CD14-positive monocyte (primary cell): ENCODE measurements at places on chromosomes 5 and 9.

DNA sequence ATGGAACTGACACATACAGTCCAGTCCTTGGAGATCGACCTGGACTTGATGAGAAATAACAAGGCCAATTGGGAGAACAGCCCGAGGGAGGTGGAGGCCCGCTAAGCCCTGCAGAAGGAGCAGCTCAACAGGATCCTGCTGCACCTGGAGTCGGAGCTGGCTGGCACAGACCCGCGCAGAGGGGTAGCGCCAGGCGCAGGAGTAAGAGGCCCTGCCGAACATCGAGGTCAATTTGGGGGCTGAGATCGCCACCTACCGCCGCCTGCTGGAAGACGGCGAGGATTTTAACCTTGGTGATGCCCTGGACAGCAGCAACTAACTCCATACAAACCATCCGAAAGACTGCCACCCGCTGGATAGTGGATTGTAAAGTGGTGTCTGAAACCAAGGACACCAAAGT, 1610.1 kb upstream of the ACO1 start:
- no peak overlapping the region for H3K4me3 ChIP-seq
- no peaks in the 10 kb centered on the region for H3K36me3 ChIP-seq
- no peak for DNase-seq
- H3K4me1 ChIP-seq = no peaks in the 10 kb centered on the region
- H3K27me3 ChIP-seq = no peaks in the 10 kb centered on the region

GRCh38 chr9:89440548-89440947, 57.4 kb downstream of the SEMA4D start:
- H3K4me1 ChIP-seq = peaks cover 67% of the 10 kb centered on the region
- no peaks in the 10 kb centered on the region for H3K27me3 ChIP-seq
- no peak overlapping the region for H3K4me3 ChIP-seq
- peak overlapping the region; percentile 95 for H3K27ac ChIP-seq
- peak; percentile 98 for DNase-seq

DNA sequence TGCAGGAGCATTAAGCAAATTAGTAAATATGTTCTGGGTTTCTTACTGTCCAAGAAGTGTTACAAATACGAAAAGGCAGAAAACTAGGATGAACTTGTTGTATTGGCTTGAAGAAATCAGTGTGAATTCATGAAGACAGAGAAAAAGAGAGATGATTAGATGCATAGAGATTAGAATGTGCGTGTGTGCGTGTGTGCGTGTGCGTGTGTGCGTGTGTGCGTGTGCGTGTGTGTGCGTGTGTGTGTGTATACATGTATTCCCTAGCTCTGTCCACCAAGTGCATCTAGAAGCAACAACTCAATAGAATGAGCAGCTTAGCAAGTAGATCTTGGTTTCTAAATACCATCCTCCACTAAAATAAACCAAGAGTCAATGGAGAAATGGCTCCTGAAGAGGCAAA, 41.5 kb downstream of the SMIM23 start:
- no peaks in the 10 kb centered on the region for H3K36me3 ChIP-seq
- H3K4me3 ChIP-seq = no peak overlapping the region
- H3K4me1 ChIP-seq = no peaks in the 10 kb centered on the region
- H3K27ac ChIP-seq = no peak overlapping the region
- no peaks in the 10 kb centered on the region for H3K27me3 ChIP-seq

GRCh38 chr5:112641515-112642110, 96.1 kb upstream of the APC start:
- H3K27me3 ChIP-seq = no peaks in the 10 kb centered on the region
- H3K4me1 ChIP-seq = peaks cover 5% of the 10 kb centered on the region
- no peak for DNase-seq
- H3K27ac ChIP-seq = no peak overlapping the region
- no peak overlapping the region for H3K4me3 ChIP-seq

- no peaks in the 10 kb centered on the region for H3K27me3 ChIP-seq
- no peak for DNase-seq
- H3K4me3 ChIP-seq = no peak overlapping the region
- no peaks in the 10 kb centered on the region for H3K36me3 ChIP-seq
- no peaks in the 10 kb centered on the region for H3K4me1 ChIP-seq
Observed at GRCh38 chr5:24245821-24246220, 399.0 kb downstream of the CDH10 start.

DNA sequence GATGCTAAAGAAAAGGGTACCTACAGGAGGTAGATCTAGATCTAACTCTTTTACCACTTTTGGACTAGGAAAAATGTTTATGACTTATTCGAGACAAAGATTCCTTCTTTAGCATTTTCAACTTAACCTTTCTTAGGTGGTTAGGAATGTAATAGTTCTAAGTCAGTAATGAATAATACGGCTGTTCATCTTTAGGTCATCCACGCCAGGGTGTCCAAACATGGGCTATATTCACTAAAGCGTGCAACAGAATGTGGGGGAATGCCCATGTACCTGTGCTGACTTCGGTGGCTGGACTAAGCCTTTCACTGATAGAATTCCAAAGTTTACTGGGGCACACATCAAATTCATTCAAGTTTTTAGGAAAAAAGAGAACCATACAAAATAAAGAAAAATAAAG, 164.7 kb downstream of the TSSK1B start:
- DNase-seq = no peak
- no peaks in the 10 kb centered on the region for H3K4me1 ChIP-seq
- H3K36me3 ChIP-seq = no peaks in the 10 kb centered on the region
- H3K4me3 ChIP-seq = no peak overlapping the region
- H3K27ac ChIP-seq = no peak overlapping the region
- no peaks in the 10 kb centered on the region for H3K27me3 ChIP-seq

DNA sequence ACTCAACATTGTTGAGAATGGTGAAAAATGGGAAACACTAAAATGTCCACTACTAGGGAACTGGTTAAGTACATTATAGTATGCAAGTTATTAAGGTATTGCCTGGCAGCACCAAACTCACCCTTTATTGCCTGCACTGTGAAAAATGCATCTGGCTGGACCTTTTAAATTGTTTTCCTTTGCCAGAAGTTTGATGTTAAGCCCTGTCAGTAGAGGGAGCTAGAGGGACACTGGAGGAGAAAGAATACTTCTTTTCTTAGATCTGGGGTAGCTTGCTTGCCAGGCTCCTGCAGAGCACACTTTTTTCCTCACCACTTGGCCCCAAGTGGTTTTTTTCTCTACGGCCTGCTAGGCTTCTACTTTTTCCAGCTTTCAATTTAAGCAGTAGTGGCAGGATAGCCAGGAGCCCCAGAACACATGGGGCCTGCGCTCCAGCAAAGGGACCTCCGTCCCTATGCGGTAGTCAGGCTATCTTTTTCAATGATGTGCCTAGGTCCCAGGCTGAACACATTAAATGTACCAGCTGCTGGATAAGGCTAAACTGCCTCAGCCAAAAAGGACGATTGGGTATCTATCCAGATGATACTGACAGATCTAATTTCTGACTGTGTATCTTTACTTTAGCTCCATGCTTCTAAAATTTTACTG, 8.0 kb upstream of the HABP4 start:
- H3K27ac ChIP-seq = no peak overlapping the region
- peak; percentile 19 for DNase-seq
- H3K4me3 ChIP-seq = no peak overlapping the region
- H3K27me3 ChIP-seq = no peaks in the 10 kb centered on the region
- no peaks in the 10 kb centered on the region for H3K4me1 ChIP-seq

- H3K4me3 ChIP-seq = no peak overlapping the region
- H3K4me1 ChIP-seq = no peaks in the 10 kb centered on the region
- no peaks in the 10 kb centered on the region for H3K36me3 ChIP-seq
Observed at GRCh38 chr5:132677191-132677590, 3.4 kb downstream of the IL4 start.

- no peaks in the 10 kb centered on the region for H3K27me3 ChIP-seq
- H3K4me3 ChIP-seq = no peak overlapping the region
- H3K27ac ChIP-seq = no peak overlapping the region
- H3K36me3 ChIP-seq = peaks cover 85% of the 10 kb centered on the region
- no peak for DNase-seq
Observed at GRCh38 chr5:143177263-143177983, 226.1 kb downstream of the NR3C1 start.

GRCh38 chr9:133256136-133256461, 18.9 kb downstream of the ABO start:
- H3K27me3 ChIP-seq = no peaks in the 10 kb centered on the region
- H3K4me3 ChIP-seq = no peak overlapping the region
- no peak overlapping the region for H3K27ac ChIP-seq
- no peaks in the 10 kb centered on the region for H3K36me3 ChIP-seq

DNA sequence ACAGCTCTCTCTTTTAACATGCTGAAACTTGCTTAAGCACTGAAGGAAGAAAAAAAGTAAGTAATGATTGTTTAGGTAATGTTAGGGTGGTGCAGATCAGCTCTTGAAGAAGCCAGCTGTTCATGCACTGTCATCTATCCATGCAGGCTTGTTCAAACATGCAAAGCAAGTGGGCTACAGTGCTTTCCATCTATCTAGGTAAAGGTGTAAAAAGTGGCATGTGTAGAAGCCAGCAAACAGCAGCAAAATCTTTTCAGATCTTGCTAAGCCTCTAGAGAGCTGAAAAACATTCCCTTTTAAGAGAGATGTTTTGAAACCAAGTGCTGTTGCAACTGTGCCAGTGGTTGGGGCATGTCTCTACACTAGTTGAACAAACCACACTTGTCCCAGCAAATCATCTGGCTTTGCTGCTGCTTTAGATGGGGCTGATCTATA, 214.4 kb downstream of the EFNA5 start:
- H3K4me3 ChIP-seq = no peak overlapping the region
- no peaks in the 10 kb centered on the region for H3K36me3 ChIP-seq
- no peak for DNase-seq
- H3K27me3 ChIP-seq = no peaks in the 10 kb centered on the region
- H3K4me1 ChIP-seq = no peaks in the 10 kb centered on the region
